ENCODE measurements at places on chromosomes 2 and 18. TPM values are rescaled to one million over a fixed set of nuclear protein-coding genes. Genes with fewer than 3 reads are reported as not detected.

NR4A2 gene
- 0.68 TPM for total RNA-seq

DUSP2 gene
- 6.6 TPM for total RNA-seq

MEX3C gene
- total RNA-seq = 31.2 TPM

TMEM37 gene
- total RNA-seq = 7.6 TPM

PNKD gene
- 64.1 TPM for total RNA-seq

CYP26B1 gene
- total RNA-seq = 0.51 TPM

ARHGAP28 gene
- 24.1 TPM for total RNA-seq

COL4A4 gene
- 15.9 TPM for total RNA-seq

VWC2L gene
- total RNA-seq = not detected

INHBB gene
- total RNA-seq = 1.6 TPM

PPP1R1C gene
- not detected for total RNA-seq

Measured in pericardium fibroblast (primary cell).